Colonic mucosa (tissue), 4 donors: ENCODE measurements at places on chromosomes 6 and 20.

GRCh38 chr6:127690092-127690491, 113.1 kb downstream of the C6orf58 start:
- no peaks in the 10 kb centered on the region for H3K27me3 ChIP-seq
- H3K36me3 ChIP-seq: no peaks in the 10 kb centered on the region
- no peak overlapping the region for H3K27ac ChIP-seq
- DNase-seq: no peak

DNA sequence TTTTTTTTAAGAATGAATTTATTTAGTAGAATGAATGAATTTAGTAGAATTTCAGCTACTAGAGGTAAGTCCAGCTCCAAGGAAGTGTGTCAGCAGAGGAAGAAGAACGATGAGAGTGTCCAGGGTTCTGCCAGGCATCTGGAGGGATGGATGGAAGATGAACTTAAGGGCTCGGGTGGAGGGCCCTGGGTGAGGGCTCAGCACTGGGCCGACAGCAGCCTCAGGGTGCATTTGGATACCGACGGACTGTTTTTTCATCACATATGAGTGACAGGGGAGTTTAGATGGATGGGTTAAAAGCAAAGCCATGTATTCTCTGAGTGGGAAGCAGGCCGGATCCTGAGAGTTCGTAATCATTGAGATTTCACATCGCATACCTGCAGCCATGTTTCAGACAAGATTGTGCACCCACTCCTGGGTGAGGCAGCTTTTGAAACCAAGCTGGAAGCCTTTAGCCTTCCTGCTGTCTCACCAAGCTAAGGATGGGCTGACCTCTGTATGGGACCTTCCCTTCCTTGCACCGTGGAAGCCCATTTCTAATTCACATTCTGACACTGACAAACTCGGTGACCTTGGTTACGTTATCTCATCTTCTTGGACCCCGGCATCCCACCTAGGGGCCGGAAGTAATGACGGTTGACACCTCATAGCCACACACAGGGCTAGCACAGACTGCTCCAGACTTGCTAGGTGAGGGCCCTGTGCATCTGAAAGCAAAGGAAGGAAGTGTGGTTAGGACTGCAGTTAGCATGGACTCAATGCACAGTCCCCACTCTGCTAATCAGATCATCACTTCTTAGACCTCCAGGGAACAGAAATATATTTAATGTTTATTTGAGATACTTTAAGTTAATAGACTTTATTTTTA, 228.5 kb downstream of the SLC24A3 start:
- no peak overlapping the region for H3K27ac ChIP-seq
- H3K36me3 ChIP-seq: no peaks in the 10 kb centered on the region
- no peaks in the 10 kb centered on the region for H3K4me1 ChIP-seq
- H3K4me3 ChIP-seq: no peak overlapping the region

DNA sequence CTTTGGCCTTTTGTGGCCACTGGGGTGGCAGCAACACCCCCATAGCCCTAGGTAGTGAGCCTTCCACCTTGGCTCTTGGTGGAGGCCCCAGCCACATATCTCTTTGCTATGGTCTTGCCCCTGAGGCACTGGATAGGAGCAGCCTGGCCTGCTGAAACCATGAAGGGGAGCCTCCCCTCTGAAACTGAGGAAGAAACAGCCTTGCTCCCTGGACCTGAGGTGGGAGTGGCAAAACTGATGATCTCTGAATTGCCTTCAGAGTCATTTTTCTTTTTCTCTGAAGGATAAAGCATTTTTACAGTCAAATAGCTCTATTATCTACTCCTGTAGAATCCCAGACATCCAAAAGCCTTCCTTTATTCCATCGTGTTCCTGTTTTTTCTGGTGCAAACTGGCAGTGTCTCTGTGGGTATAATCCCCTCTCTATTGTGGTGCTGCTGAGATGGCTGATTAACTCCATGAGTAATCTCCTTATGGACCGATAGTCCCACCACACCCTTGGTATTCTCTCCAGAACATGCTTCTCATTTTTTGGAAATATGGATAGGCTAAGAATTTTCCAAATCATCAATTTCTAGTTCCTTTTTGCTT, 22.0 kb upstream of the PRSS35 start:
- no peak for DNase-seq
- H3K4me3 ChIP-seq: no peak overlapping the region
- H3K4me1 ChIP-seq: no peaks in the 10 kb centered on the region
- H3K27ac ChIP-seq: no peak overlapping the region
- H3K36me3 ChIP-seq: no peaks in the 10 kb centered on the region

GRCh38 chr6:142325111-142325510, 23.3 kb downstream of the ADGRG6 start:
- no peak for DNase-seq
- no peaks in the 10 kb centered on the region for H3K27me3 ChIP-seq
- H3K36me3 ChIP-seq: no peaks in the 10 kb centered on the region

GRCh38 chr20:54435015-54435414, 40.4 kb upstream of the DOK5 start:
- H3K4me1 ChIP-seq: no peaks in the 10 kb centered on the region
- H3K27me3 ChIP-seq: no peaks in the 10 kb centered on the region
- H3K36me3 ChIP-seq: no peaks in the 10 kb centered on the region
- H3K27ac ChIP-seq: no peak overlapping the region

- no peak for DNase-seq
- no peaks in the 10 kb centered on the region for H3K4me1 ChIP-seq
- no peaks in the 10 kb centered on the region for H3K36me3 ChIP-seq
- H3K27me3 ChIP-seq: no peaks in the 10 kb centered on the region
- no peak overlapping the region for H3K4me3 ChIP-seq
Measured at GRCh38 chr6:144347448-144347759, 62.3 kb downstream of the UTRN start.

DNA sequence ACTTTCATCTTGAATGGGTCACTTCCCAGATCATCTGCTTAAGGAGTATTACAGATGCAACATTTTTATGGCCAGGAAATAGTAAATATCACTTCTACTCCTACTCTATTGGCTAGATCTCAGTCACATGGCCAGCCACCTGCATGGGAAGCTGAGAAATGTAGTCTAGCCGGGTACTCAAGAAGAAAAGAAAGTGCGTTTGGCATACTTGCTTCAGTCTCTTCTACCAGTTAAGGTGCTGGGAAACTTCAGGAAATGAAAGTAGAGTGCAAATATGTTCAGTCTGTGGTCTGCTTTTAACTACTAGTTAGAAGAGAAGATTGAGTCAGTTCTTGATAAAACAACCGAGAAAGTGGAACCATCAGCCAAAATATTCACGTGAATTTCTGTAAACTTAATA, 129.2 kb downstream of the PDSS2 start:
- H3K4me3 ChIP-seq: no peak overlapping the region
- H3K27ac ChIP-seq: no peak overlapping the region
- H3K27me3 ChIP-seq: no peaks in the 10 kb centered on the region
- no peak for DNase-seq
- no peaks in the 10 kb centered on the region for H3K36me3 ChIP-seq

GRCh38 chr6:54244430-54244829, 63.8 kb upstream of the TINAG start:
- no peak for DNase-seq
- no peak overlapping the region for H3K27ac ChIP-seq
- H3K36me3 ChIP-seq: no peaks in the 10 kb centered on the region
- no peaks in the 10 kb centered on the region for H3K4me1 ChIP-seq
- no peaks in the 10 kb centered on the region for H3K27me3 ChIP-seq
- no peak overlapping the region for H3K4me3 ChIP-seq

DNA sequence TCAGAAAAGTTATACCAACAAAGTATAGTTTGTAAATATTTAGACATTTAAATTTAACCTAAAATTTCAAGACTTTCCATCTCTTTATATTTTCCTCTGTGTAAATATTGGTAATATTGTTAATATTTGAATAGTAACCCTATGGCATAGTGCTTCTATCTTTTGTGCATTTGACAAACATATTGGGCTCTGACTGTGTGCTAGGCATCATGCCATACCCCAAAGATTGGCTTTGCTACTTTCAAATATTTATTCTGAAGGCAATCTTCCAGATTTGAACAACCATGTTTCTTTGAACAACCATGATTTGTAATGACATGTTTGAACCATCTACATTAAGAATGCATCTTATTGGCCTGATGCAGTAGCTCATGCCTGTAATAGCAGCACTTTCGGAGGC, 15.5 kb upstream of the PRDM1 start:
- H3K4me3 ChIP-seq: no peak overlapping the region
- DNase-seq: no peak
- H3K4me1 ChIP-seq: peaks cover 4% of the 10 kb centered on the region
- no peaks in the 10 kb centered on the region for H3K27me3 ChIP-seq
- H3K27ac ChIP-seq: no peak overlapping the region

GRCh38 chr6:152859225-152859624, 108.6 kb downstream of the VIP start:
- no peaks in the 10 kb centered on the region for H3K27me3 ChIP-seq
- no peaks in the 10 kb centered on the region for H3K36me3 ChIP-seq
- DNase-seq: no peak
- no peak overlapping the region for H3K4me3 ChIP-seq
- H3K27ac ChIP-seq: no peak overlapping the region

DNA sequence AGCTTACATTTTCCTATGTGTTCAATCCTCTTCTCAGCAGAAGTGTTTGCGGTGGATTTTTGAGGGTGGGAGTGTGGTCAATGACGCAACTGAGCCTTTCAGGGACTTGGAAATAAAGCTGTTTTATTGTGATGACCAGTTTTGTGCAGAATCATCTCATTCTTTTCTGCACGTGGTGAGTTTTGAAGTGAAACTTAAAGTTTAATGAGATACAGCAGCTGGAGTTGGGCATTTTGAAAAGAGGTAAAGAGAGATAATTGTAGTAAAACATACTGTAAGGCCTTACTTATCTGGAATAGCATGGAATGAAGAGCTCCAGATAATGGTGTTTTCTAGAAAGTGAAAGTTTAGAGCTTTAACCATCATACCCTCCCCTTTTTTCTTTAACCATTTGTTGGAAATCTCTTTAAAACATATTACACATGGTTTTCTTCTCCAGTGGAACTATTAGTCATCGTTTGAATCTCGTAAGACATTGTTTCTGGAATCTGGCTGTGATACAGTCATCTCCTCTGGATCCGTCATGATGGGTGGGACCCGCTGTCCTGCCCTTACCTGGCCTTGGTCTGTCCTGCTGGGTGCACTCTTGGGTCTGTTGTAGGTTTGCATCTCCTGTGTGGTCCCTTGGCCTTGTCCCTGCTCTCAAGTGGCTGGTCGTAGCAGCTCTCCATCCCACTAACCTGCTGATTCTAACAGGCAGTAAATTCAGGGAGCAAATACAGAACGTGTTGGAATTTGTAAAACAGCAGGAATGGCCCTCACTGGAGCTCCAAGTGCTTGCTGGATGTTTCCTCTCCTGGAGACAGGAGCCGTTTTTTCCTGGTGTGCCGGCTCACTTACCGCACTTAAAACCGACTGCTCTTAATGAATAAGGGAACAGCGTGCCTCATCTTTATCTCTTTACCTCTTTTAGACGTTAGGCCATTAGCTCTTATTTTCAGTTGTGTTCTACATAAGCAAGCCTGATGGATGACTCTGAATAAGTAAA, 29.8 kb downstream of the UST start:
- DNase-seq: no peak
- H3K27me3 ChIP-seq: no peaks in the 10 kb centered on the region
- no peaks in the 10 kb centered on the region for H3K36me3 ChIP-seq
- no peak overlapping the region for H3K27ac ChIP-seq
- H3K4me1 ChIP-seq: no peaks in the 10 kb centered on the region

DNA sequence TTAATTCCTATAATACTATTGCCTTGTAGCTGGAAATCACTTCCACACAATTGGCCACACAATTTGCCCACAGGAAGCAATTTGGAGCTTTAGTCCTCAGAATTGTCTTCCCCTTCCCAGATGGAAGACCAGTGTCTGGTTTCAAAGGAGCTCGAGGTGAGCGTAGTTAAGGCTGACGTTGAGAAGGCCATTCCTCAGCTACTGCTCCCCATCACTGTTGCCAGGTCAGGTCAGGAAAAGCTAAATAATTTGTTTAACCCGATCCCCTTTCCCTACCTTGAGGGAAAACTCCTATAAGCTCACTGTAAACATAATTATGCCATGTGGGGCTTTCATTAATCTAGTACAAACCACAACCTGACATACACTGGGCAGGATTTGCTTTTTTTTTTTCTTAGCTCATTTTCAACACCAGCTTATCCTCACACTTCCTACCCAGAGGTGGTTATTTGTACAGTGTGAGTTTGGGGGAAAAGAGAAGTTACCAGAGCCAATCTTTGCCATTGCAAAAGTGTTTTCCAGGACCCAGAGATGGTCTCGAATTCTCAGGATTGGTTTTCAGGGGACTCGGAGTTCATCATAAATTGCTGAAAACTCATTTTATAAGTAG, 242.7 kb downstream of the CLIC5 start:
- no peak for DNase-seq
- H3K27ac ChIP-seq: no peak overlapping the region
- H3K4me1 ChIP-seq: no peaks in the 10 kb centered on the region
- no peaks in the 10 kb centered on the region for H3K27me3 ChIP-seq
- H3K4me3 ChIP-seq: no peak overlapping the region

DNA sequence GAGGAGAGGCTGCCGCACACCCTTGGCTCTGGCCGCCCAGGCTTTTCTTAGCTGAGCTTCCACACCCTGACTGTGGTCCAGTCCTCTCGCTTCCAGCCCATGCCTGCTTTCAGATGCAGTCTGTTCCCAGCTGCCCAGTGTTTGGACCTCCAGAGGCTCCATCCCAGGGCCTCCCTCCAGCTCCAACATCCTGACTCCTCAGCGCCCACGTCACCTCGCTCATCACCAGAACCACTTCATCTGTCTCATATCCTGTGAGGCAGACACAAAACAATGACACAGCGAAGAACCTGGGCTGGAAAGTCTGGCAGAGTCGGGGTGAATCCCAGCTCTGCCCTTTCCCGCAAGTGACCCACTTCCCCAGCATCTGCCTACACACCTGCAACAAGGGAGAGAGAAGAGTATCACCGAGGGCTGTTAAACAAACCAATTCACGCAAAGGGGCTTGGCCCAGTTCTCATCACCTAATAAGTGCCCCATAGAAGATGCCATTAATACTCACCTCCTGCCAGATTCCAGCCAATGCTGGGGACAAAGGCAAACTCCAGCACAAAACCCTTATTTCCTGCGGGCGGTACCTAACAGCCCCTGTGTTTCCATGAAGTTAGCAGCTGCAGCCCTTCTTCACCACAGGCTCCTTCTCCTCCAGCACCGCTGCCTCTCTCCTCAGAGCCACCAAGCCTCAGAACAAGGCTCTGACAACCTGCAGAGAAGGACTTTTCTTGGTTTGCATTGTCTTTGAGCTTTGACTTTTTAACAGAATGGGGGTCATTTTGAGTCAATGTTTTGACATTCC, 133.4 kb upstream of the CDH4 start:
- H3K4me3 ChIP-seq: no peak overlapping the region
- H3K36me3 ChIP-seq: no peaks in the 10 kb centered on the region
- no peak overlapping the region for H3K27ac ChIP-seq
- no peaks in the 10 kb centered on the region for H3K4me1 ChIP-seq

GRCh38 chr6:163706500-163707087, 292.1 kb downstream of the QKI start:
- no peaks in the 10 kb centered on the region for H3K36me3 ChIP-seq
- H3K27me3 ChIP-seq: no peaks in the 10 kb centered on the region
- no peak overlapping the region for H3K27ac ChIP-seq
- H3K4me1 ChIP-seq: no peaks in the 10 kb centered on the region
- no peak overlapping the region for H3K4me3 ChIP-seq

GRCh38 chr20:61840779-61841455, 224.8 kb downstream of the TAF4 start:
- H3K4me3 ChIP-seq: no peak overlapping the region
- no peaks in the 10 kb centered on the region for H3K4me1 ChIP-seq
- H3K36me3 ChIP-seq: no peaks in the 10 kb centered on the region
- DNase-seq: no peak
- no peak overlapping the region for H3K27ac ChIP-seq
- no peaks in the 10 kb centered on the region for H3K27me3 ChIP-seq

GRCh38 chr6:163319609-163320366, 94.7 kb upstream of the QKI start:
- H3K36me3 ChIP-seq: no peaks in the 10 kb centered on the region
- no peak overlapping the region for H3K4me3 ChIP-seq
- H3K27me3 ChIP-seq: no peaks in the 10 kb centered on the region
- DNase-seq: no peak
- no peaks in the 10 kb centered on the region for H3K4me1 ChIP-seq
